Trophoblast cell (in vitro differentiated cells and primary cell): ENCODE measurements at places on chromosomes 2 and 18.

- DNase-seq, result no peak
Measured at GRCh38 chr2:39266139-39266805, 22.5 kb upstream of the CDKL4 start.

DNA sequence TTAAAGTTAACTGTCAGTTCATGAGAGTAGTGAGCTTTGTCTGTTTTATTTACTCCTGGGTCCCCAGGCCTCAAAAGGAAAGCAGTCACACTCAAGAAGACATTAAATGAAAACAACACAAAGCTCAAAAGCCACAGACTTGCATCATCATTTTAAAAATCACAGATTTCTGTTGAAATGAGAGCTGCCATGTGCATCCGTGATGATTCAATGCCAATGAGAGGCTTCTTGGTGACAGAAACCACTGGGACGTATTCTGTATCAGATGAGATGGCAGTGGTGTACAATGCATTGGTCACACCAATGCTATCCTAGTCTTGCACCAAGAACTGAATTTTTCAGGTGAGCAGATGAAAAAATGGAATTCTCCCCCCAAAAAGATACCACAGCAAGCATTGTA, 204.8 kb downstream of the ANAPC1 start:
- DNase-seq, result no peak

DNA sequence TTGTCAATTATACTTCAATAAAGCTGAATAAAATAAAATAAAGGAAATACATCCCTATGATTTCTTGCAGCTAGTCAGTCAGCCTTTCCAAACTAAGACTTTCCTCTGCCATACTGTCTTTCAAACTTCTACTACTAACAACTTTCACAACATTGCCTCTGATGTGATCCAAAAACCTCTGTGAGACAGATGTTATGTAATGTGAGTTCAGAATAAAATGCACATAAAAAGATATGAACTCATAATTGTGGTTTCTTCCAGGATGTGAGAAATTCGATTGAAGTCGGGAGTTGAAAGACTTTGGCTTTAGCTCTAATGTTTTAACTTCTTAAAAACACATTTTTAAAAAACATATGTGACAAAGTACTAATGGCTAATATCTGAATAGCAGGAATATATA, 98.7 kb downstream of the PIGN start:
- DNase-seq, result no peak

DNA sequence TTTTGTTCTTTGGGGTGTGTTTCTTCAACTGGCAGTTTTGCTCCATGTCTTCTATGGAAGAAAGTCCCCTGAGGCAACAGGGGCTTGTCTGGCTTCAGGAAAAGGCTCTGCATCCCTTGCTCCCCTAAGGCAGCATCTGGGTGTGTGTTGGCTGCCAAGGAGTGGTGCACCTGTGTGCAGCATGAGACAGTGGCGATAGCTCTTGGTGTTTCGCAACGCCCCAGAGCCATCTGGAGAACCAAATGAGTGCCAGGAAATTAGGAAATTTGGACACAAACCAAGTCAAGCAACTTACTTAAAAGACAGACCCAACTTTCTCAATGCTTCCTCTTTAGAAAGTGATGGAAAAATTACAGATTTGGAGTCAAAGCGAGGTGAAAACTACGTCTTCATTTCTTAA, 1044.4 kb upstream of the CNTNAP5 start:
- no peak for DNase-seq
